Fibroblast of upper back skin (primary cell): ENCODE measurements at places on chromosomes 7 and 10.
A peak's percentile ranks its signal among the peaks of the same experiment; 100 is the strongest.

- peak; percentile 68 for DNase-seq
Measured at GRCh38 chr10:36670621-36671402, 454.6 kb upstream of the ANKRD30A start.

DNA sequence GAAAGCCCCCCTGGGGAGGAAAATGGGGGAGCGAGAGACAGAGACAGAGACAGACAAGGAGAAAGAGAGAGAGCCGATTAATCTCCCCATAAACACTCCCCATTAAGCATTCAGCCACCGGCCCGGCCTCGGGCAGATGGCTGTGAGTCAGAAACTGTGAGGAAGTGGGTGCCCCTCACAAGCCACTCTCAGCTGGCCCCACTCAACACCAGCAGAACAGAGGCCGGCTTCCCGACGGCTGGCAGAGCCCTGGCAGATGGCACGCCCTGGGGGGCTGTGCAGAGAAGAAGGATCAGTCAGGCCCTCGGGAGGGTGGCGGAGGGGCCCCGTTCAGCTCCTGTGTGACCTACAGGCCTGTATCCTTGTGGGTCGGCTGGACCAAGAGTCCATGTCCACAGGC is 41.2 kb downstream of the CAMK2B start:
- DNase-seq: no peak

DNA sequence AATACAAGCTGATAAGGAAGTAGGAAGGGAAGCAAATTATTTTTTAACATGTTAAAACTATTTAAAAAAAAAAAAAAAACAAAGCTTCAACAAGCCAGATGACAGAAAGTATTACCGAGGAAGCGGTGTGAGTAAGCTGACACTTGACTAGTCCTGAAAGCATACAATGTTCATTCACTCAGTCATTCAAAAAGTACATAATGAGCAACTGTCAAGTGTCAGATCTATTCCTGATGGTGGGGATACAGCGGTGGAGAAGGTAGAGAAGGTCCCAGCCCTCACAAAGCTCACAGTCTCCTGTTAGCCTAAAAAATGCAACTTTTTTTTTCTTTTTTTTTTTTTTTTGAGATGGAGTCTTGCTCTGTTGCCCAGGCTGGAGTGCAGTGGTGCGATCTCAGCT is 40.0 kb downstream of the RAPGEF5 start:
- no peak for DNase-seq

DNA sequence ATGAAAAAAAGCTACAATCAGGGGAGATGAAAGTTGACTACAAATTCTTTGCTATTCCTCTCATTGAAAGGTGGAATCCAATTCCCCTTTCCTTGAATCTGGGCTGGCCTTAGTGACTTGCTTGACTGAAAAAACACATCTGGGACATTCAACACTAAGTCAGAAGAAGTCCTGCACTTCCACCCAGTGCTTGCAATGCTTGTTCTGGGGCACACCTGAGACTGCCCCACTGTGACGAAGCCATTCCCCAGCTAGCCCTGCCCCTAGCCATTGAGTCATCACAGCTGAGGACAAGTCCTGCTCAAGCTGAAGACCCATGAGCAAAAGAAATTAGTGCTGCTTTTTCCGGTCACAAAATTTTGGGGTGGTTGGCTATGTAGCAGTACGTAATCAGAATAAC is 19.2 kb upstream of the GRID1 start:
- DNase-seq: no peak

DNA sequence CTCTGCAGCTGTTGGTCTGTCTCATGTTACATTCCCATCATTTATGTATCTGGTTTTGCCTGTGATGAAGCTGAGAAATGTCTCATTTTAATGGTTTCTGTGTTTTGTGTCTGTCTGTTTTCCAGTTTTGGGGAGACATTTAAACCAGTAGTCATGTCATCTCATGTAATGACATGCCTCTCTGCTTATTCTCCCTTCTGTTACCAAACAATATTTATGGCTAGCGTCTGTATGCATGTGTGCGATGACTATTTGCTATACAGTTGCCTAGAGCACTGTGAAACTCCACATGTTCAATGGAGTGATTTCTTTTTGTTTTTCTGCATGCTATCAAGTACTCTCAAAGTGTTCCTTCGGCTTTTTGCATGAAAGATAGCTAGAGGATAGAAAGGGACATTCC is 132.0 kb downstream of the ST7 start:
- peak; percentile 37 for DNase-seq

DNA sequence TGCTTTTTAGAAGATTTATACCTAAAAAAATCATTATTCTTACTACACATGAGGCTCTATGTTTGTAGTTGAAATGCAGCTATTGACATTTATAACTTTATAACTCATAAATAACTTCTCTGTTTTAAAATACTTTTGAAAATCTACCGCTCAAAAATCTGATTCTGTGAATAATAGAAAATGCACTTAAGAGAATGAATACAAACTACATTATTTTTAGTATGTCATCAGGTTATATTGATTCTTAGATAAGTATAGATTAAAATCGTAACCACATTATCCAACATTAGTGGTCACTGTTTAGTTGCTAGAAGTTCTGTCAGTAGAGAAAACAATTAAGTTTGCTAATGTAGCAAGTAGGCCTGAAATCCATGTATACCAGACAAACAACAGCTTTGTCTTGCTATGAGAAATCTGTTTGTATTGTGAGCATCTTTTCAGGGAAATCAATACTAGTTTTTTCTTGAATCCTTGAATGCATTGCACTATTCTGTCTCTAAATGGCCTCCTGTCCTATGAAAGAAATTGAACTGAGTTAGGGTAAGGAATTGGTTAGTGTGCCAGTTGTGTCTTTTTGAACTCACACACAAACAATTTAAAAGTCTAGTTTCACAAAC is 116.5 kb upstream of the HDAC9 start:
- DNase-seq: no peak

- DNase-seq: no peak
Measured at GRCh38 chr10:34771106-34771505, 44.0 kb downstream of the PARD3 start.

GRCh38 chr10:36888925-36889573 is 236.3 kb upstream of the ANKRD30A start:
- peak; percentile 3 for DNase-seq

DNA sequence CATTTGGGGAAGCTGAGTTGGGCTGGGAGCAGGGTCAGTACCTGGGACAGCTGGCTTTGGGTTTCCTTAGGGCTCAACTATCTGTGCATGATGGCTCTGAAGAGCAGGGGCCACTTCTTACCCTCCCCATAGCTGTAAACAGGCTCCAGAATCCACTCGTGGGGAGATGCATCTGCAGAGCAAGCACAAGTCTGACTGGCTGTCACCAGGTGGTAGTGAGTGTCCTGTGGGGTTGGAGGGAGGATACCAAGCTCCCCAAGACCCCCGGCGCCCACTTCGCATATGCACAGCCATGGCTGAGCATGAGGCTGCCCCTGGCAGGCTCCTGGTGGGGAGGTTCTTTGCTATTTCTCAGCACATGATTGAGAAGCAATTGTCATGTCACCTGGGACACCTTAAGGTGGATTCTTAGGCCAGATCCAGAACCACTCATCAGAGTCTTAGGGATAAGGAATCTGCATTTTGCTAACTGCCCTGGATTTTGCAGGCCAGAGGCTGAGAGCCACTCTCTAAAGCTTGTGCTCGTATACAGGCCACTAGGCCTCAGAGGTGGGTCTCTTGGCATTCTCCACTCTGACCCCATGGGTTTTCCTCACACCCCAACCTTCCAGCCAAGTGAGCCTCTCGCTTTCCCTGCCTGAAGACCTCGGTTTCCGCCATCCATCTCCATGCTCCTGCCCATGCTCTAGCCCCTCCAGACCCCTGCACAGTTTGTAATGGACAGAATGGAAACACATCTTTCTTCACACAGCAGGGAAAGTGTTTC is 53.7 kb downstream of the ADCY1 start:
- no peak for DNase-seq

- peak; percentile 74 for DNase-seq
Measured at GRCh38 chr10:24428410-24428782, 219.5 kb downstream of the KIAA1217 start.

DNA sequence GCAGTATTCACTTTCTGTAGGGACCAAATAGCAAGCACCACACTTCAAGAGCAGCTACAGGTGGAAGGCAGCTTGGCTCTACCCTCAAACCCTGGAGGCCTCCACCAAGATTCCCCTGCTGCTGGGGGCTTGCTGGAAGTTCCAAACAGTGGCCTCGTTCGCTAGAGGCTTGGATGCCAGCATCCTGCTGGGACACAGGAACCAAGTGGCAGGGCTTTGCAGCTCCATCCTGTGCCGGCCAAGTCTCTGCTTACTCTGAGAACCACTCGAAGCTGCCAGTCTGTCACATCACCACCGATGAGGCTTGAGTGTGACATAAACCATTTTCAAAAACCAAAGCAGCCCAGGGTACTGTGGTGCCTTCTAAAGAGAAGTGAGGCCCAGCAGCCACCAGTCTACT is 69.2 kb upstream of the UNC5B start:
- DNase-seq: no peak

GRCh38 chr10:113666682-113667252 is 2.9 kb upstream of the NRAP start:
- peak; percentile 31 for DNase-seq

DNA sequence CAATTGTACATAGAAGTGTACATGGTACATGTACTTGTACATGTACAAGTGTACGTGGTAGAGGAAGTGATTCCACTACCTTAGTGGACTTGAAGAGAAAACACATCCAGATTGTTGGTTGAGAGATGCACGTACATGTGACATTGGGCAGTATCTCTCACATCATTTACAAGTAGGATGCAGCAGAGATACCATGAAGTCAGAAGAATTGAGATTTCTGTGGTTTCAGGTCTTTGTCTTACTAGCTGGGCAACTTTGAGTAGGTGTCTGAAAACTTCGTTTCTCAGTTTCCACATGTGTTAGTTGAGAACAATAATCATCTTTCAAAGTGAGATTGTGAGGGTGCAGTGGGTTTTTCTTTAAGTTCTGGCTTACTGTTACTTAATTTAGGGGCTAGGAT is 21.5 kb downstream of the CLDN12 start:
- no peak for DNase-seq

DNA sequence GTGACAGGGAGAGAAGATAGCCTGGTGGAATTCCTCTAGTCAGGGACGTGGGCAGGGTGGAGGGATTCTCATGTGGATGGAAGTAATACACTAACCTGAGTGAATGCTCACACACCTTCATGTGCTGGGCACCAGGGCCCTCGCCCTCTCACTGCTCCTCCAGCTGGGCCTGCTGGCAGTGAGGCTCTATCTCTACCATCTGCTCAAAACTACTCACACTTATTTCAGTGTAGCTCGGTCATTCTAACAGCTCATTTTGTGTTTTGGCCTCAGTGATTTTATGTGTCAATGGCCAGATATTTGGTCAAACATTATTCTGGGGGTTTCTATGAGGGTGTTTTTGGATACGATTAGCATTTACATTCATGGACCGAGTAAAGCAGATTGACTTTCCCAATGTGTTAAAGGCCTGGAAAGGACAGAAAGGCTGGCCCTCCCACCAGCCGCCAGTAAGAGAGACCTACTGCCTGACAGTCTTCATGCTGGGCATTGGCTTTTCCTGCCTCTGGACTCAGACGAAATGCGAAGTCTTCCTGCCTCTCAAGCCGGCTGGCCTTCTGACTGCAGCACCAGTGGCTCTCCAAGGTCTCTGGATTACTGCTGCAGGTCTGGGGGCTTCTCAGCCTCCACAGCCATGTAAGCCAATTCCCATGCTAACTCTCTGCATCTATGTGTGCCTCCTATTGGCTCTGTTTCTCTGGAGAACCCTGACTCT is 335.4 kb downstream of the CXCL12 start:
- DNase-seq: no peak

- DNase-seq: no peak
Measured at GRCh38 chr10:44935966-44936295, 23.7 kb upstream of the RASSF4 start.

GRCh38 chr10:87657371-87657770 is 2.3 kb upstream of the PAPSS2 start:
- DNase-seq: no peak

DNA sequence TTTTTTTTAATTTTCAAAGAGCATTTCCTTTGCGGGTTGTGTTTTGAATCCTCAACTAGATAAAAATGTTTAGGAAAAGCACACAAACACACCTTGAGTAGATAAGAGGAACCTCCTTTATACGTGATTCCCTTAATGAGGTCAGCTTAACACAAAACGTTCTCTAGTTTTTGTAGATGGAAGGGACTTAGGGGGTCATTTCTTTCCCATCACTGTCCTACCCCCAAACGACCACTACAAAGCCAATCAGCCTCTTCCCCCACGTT is 1.2 kb downstream of the SUV39H2 start:
- no peak for DNase-seq

DNA sequence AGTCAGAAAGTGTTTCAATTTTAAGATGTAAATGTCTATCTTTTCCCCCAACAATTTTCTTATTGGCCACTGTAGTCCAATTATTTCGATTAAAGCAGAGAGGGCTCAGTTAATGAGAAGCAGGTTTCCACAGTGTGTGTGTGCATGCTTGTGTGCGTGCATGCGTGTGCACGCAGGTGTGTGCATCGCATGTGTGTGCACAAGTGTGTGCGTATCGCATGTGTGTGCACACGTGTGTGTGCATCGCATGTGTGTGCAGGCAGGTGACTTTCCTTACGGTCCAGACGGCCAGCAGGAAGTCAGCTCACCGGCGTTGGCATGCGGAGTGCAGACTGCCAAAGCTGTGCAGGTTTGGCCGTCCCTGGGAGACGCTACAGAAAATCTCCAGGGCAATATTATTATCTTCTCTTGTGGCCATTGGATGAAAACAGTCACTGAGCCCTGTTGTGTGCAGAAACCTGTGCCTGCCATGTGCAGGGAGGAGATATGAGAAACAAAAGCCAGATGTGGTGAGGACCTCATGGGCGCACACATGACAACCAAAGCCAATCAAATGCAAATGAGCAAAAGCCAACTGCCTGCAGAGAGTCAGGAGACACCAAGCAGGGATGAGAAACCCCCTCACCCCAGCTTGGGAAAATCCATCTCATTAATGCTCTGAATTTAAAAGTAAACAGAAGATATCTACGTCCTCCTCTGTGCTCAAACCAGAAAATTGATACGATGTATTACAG is 70.4 kb downstream of the C10orf90 start:
- no peak for DNase-seq

- no peak for DNase-seq
Measured at GRCh38 chr7:30187513-30187912, 52.7 kb downstream of the MTURN start.

DNA sequence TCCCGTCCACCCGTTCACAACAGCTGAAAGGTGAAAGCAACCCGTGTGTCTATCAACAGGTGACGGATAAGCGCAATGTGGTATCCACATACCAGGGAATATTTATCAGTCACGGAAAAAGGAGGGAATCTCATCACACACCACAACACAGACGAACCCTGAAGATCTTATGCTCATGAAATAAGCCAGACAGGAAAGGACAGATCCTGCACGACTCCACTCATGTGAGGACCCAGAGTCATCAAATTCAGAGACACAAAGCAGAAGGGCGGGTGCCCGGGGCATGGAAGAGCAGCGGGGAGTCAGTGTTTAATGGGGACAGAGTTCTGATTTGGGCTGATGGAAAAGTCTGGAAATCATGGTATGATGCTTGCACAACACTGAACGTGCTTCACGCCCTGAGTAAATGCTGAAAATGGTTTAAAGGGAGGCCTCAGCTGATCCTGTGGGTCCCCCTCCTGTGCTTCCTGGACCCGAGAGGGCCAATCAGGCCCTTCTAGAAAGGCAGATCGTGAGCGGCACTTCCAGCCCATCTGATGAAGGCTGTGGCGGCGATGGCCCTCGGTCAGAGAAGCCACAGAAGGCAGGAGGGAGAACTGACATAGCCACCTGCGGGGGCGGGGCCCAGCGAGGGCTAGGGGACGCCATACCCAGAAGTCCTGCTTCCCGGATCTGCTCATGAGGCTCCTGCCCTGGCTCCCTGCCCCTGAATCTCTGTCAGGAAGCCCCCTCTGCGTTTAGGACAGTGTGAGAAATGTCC is 19.1 kb downstream of the WDR86 start:
- no peak for DNase-seq
